ENCODE measurements at places on chromosomes 16 and 17.

DNA sequence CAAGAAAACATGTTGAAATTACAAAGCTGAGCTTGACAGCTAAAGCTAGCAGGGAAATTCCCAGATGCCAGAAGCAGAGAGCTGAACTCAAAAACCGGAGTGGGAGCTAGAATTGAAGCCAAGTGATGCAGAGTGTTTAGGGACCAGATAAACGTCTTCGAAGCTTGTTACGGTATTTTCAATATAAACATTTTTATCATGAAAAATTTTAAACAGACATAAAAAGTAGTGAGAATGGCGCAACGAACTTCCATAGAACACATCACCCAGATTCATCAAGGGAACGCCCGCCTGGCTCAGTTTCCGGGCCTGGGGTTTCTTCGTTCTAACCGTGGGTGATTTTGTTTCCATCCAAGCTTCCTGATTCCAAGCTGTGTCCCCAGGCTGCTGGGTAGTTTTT is 18.1 kb downstream of the SPNS2 start:
- DNase-seq, result no peak

DNA sequence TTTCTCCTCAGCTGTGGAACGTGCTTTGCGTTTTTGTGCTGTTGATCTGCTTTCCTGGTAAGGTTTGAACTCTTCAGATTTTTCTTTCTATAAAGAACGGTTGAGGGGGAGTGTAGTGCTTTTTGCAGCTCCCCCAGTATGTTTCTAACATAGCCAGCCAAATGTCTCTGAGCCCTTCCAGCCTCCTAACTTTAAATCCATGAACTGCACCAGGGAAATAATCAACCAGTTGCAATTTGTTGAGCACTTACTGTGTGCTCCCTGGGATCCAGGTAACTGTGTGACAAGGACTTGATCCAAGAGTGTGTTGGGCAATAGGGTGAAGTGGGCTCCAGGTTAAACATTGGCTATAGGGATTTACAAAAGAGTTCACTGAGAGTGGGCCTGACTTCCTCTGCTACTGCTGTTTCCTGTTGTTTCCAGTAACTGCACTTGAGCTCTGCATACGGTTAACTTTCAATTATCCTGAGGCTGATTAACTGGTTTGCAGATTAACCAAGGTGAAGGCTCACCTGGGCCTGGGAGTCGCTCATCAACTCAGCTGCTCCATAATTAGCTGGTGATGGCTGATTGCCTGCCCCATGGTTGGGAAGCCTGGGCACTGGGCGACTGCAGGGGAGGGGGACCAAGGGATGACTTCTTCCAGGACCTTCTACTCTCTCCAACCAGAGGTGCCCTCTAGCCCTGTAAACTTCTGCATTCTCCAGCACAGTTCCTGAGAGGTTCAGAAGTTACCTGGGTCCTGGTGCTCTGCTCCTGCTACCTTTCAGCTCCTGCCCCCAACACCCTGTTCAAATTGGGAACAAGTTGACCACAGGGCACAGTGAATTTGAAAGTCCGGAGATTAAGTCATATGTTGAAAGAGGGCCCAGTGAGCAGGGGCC is 19.5 kb downstream of the HLF start:
- DNase-seq, result no peak

- no peak for DNase-seq
These were observed 10.9 kb downstream of the ANKS3 start for GRCh38 chr16:4723071-4723767.

GRCh38 chr17:16298140-16298662 is 55.1 kb downstream of the CENPV start:
- DNase-seq, result no peak

- no peak for DNase-seq
These were observed 169.7 kb upstream of the IRX6 start for GRCh38 chr16:55154262-55154661.

DNA sequence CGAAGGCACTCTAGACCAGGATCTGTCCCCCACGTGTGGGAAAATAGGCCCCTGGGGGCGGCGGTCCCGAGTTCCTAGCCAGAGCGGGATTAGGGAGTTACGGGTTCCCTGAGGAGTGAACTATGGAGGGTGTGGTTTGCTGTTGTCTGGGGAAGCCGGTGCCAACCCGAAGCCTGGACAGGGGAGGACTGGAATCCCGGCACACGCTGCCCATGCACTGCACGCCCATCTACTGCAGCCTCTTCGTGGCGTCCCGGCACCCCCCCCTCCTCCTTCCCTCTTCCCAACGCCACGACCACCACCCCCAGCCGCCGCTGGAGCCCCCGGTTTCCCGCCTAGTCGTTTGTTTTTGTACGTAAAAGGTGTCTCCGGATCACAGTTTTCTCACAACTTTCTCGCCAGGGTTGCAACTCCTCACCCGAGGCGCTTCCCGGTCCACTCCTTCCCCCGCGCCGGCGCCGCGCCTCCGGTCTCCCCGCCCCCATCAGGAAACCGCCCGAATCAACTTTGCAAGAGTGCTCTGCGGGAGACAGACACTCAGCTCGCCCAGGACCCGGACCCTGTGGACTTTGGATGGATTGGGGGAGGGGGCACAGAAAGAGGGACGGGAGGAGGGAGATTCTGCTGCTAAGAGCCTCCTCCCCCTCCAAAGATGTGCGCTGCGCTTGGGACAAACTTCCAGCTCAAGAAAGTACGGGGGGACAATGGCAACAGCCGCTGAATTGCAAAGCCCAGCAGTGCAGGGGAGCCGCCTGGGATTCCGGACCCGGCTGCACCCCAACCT is 1.4 kb upstream of the LHX1 start:
- no peak for DNase-seq

GRCh38 chr16:72877374-72878028 is 170.4 kb downstream of the ZFHX3 start:
- DNase-seq, result no peak

DNA sequence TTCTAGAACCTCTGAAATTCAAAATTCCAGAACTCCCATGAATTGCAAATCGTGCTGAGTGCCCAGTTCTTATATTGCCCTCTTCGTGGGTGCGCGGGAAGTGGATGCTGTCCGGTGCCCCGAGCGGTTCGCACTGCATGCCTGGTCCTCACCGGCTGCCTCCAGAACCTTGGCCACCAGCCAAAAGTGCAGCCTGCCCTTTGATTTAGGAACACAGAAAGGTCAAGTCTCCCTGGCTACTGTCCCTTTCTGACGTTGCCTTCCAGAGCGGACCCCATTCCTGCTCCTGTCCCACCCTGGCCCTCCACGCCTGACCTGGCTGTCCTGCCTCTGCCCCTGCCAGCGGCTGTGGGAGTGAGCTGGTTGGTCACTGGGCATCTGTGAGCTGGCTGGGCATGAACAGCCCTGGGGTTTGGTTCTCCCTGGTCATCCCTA is 9.7 kb downstream of the NEUROD2 start:
- DNase-seq, result no peak

DNA sequence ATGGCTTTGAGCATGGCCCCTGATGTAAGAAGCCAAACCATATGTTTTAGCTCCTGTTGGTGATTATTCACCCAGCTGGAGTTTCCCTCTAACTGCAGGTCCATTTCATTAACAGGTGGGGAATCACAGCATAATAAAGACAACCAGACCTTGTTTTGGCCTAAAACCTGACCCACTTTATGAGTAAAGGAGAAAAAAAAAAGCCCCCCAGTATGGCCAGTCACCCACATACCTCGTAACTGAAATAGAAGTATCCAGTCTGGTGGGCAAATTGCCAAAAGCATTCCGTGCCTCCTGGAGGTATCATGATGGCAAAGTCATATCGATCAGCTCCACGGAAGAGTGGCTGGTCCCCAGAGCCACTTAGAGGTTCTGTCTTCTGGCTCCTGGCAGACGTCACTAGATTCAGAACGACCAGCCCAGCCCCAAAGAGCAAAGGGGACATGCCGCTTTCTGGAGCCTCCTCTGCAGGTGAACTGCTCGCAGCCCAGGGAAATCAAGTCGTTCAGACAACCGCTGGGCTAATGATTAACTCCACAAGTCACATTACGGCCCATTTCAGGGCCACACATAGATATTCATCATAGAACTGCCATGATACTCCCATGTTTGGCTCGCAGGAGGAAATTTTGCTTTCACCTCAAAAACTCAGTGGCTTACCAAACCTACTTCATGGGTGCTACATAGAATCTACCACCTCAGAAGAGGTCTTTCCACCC is at the start of gene TMED6:
Gene TMED6 (minus strand): TSS at position 478 of the 719 bp plus-strand sequence. CDS start 33 bp downstream, at position 445.
- DNase-seq, result no peak

GRCh38 chr17:574061-574460 is 140.6 kb downstream of the VPS53 start:
- no peak for DNase-seq

DNA sequence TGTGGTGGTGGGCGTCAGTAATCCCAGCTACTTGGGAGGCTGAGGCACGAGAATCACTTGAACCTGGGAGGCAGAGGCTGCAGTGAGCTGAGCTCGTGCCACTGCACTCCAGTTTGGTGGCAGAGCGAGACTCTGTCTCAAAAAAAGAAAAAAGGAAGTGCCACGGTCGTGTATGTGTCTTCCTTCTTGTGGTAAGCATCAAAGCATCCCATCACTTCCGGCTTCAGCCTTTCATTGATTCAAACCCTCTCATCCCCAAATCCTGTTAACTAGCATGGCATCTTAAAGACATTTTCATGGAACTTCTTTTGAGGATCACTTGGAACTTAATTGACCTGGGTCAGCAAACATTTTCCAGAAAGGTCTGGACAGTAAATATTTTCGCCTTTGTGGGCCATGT is 126.2 kb downstream of the CPPED1 start:
- no peak for DNase-seq

- no peak for DNase-seq
These were observed 4.5 kb downstream of the ADAD2 start for GRCh38 chr16:84195201-84196093.

DNA sequence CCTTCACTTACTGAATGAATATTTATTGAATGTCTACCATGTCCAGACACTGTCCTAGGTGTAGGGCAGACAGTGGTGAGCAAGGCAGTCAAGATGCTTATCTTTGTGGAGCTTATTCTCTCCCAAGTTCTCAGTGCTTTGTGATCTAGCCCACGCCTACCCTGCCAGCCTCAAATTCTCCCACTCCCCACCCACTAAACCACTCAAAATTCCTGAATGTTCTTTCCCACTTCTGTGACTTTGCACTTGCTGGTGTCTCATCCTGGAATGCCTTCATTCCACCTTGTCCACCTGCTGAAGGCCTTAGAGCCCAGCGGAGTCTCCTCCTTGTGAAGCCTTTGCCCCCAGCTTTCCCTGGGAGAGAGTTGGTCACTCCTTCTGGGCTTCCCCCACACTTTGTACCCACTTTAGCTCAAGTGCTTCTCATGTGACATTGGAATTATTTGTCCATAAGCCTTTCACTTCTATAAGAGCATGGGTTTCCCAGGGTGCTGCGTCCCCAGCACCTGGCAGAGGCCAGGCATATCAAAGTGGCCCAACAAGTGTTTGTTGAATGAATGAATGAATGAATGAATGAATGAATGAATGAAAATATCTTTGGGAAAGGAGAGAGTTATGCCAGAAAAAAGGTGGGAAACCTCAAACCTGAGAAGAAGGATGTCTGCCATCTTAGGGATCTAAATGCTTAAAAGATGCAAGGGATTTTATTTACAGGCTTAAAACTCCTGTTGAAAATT is 23.0 kb downstream of the CCDC182 start:
- DNase-seq, result no peak

GRCh38 chr16:59459806-59460205 is 725.7 kb upstream of the GOT2 start:
- DNase-seq, result no peak

GRCh38 chr16:11634312-11634711 is 33.9 kb upstream of the SNN start:
- no peak for DNase-seq

- DNase-seq, result no peak
These were observed 8.0 kb downstream of the IGF2BP1 start for GRCh38 chr17:49005140-49005539.

- DNase-seq, result no peak
These were observed 38.8 kb downstream of the RPGRIP1L start for GRCh38 chr16:53664724-53665345.

- no peak for DNase-seq
These were observed 28.0 kb downstream of the CACNA1G start for GRCh38 chr17:50588391-50589049.

DNA sequence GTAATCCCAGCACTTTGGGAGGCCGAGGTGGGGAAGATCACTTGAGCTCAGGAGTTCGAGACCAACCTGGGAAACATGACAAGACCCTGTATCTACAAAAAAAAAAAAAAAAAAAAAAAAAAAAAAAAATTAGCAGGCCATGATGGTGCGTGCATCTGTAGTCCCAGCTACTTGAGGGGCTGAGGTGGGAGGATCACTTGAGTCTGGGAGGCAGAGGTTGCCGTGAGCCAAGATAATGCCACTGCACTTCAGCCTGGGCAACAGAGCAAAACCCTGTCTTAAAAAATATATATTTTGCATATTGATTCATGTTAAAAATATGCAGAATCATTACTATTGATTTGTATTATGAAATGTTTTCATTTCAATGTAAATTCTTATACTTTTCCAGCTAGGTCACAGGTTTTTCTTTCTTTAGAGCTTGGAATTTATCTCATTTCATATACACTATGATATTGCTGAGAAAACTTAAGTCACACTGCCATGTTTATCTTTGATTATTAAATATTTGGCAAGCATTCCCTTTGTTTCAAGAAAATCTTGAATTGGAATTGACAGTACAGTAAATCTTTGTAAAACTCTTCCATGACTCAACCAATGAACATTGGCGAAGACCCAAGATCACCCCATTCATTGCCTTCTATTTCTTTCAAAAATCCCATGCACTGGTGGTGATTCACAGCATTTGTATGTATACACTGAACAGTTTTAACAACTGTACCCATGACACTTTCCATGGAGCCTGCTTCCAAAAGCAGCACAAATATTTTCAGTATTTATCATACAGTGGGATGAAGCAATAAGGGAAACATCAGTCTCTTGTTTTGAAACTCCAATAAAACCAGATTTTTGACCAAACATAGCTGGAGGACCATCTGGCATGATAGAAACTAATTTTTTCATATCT is 83.5 kb upstream of the TNRC6A start:
- no peak for DNase-seq

GRCh38 chr17:72943826-72944689 is 148.4 kb downstream of the SLC39A11 start:
- DNase-seq, result no peak

DNA sequence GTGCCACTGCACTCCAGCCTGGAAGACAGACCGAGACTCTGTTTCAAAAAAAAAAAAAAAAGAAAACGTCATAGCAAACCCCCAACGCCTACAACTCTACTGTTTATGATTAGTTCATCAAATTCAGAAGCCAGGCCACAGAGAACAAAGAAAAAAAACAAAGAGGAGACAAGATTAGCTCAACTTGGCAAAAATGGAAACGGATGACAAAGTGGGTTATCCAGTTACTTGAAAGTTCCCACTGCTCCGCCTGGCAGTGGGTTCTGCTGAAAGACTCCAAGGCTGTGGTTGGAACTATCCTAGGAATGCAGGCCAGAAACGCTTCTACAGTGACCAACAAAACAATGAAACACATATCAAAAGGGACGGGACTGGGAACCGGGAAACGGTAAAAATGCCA is 53.1 kb downstream of the MRM3 start:
- DNase-seq, result no peak
